Activated CD4-positive, alpha-beta memory T cell treated with anti-CD3 and anti-CD28 coated beads, Interleukin-2, amount 10 ng/mL, durations not matched to agents 7 days and 5 days (primary cell): ENCODE measurements at places on chromosomes 13 and 19. TPM values are rescaled to one million over a fixed set of nuclear protein-coding genes. Genes with fewer than 3 reads are reported as not detected.

The NCR1 gene
- not detected for total RNA-seq

The FAAP24 gene
- 5.3 TPM for total RNA-seq

The C3 gene
- total RNA-seq, result 0.60 TPM

The PPFIA3 gene
- 2.6 TPM for total RNA-seq

DNA sequence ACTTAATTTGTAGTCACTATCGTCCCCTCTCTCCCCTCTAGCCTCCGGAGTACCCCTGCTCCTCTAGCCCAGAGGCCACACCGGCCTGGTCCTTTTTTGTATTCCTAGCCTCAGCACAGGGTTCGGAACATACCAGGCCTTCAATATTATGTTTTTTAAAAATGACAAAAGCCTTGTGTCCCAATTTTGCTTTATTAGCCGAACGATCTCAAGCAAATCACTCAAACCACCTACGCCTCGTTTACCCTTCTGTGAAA is 463 bp upstream of the POMP start:
- DNase-seq, result no peak

DNA sequence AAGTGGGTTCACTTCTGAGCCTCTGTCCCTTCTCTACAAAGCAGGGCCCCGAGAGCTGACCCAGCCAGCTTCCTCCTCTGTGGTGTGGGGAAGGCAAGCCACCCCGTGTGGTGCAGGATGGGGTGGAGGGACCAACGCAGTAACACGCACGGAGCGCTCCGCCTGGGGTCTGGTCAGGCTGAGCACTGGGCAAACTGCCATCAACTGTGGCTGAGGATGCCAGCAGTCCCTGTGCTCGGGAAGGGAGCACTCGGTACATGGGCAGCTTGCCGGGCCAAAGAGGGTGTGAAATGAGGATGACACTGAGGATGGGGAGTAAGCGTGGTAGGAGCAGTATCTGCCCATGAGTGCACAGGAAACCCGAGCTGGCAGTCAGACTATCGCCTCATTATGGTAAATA is 7.6 kb upstream of the GMIP start:
- DNase-seq, result no peak

DNA sequence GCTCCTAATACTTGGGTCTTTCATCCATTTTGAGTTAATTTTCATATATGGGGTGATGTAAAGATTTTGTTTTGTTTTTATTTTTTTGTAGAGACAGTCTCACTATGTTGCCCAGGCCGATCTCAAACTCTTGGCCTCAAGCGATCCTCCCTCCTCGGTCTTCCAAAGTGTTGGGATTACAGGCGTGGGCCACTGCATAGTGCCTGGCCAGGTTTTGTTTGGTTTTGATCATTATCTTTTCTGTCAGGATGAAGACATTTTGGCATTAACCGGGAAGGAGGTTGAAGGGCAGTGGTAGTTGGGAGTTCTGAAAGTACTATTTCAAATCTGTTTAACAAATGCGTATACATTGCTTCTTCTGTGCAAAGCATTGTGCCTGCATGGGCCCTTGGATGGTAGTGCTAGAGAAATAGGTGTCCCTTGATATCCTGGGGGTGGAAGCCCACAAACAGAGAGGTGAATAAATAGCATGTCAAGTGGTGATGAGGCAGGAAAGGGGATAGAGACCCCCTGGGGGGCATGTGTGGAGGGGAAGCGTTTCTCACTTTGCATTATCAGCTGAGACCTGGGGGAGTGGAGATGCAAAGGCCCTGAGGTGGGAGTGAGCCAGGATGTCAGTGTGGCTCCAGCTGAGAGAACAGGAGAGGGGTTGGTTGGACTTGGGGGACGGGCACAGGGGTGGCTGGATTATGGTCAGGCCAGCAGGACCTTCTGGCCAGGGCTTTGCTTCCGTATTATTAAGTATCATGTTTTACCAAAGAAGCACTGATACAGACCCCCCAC is 41.4 kb downstream of the GATAD2A start:
- DNase-seq, result no peak

- no peak for DNase-seq
Observed at GRCh38 chr19:47158879-47159503, 28.4 kb downstream of the SAE1 start.
